NCI-H1694 (cell line): ENCODE measurements at places on chromosomes 13 and 19.

DNA sequence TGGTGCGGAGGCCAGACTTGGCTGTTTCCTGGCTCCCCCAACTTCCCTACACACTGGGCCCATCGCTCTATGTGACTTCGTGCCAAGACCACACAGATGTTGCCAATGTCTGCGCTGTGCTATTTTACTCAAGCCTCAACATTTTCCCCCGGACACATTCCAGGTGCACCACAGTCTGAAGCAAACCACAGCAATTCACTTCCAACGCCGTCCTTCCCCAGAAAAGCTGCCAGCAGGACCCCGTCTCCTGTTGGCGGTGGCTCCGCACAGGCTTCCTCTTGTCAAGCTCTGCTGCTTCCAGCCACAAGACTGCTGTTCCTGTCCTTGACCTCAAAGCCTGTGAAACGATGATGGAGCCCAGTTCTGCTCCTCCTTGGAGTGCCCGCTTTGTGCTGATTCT, 100.7 kb downstream of the CRYL1 start:
- no peak for DNase-seq

GRCh38 chr19:54660964-54661363, 1.8 kb upstream of the LILRB4 start:
- DNase-seq, result no peak

- peak; percentile 64 for DNase-seq
These were observed 44.5 kb upstream of the GTF3A start for GRCh38 chr13:27379694-27380641.

DNA sequence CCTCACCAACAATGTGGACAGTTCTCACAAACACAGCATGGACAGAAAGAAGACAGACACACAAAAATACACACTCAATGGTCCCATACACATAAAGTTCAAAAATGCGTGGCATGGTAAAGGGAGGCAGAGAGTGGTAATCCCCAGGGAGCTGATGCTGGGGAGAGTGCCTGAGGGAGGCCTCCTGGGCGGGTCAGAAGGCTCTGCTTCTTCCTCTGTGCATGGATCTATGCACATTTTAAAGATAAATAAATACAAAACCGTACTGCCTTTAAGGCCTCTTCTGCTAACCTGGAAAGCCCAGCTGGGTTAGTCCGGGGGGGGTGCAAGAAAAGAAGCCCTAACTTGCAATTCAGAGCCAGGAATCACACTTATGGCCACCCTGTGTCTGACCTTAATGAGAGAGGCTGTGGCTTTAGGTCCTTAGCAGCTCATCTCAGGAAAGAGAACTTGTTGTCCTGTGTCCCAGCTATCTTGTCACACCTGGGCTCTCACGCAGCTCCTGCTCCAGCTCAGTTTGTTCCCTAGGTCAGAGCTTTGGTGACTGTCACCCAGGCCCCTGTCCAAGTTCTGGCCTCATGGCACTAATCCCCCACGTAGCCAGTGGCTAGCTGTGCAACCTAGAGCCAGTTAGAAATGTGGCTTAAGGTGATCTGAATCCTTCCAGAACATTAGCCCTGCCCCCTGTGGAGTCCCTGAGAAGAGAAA, 28.5 kb downstream of the POP4 start:
- no peak for DNase-seq

DNA sequence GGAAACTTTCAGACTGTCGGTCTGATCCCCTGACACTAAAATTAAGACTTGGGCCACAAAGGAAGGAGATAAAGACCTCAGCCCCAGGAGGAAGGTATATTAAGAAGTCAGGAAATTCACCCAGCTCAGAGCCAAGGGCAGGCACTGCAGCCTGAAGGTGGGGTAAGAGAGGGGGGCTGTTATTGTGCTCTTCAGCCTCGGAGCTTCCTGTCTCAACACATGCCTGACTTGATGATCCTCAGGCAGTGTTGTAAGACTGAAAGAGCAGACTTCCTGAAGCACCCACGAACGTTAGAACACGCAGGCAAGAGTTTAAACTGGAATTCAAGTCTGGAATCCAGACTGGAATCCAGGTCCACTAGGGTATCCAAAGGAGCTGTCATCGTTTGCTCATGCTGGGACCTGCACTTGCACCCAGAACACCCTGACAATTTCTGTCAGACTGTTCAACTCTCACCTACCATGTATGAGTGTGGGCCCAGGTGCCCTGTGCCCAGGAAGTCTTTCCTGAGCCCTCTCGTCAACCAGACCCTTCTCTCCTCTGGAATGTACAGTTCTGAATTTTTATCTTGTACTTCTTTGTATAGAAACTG, 10.7 kb upstream of the FLT1 start:
- DNase-seq, result no peak

DNA sequence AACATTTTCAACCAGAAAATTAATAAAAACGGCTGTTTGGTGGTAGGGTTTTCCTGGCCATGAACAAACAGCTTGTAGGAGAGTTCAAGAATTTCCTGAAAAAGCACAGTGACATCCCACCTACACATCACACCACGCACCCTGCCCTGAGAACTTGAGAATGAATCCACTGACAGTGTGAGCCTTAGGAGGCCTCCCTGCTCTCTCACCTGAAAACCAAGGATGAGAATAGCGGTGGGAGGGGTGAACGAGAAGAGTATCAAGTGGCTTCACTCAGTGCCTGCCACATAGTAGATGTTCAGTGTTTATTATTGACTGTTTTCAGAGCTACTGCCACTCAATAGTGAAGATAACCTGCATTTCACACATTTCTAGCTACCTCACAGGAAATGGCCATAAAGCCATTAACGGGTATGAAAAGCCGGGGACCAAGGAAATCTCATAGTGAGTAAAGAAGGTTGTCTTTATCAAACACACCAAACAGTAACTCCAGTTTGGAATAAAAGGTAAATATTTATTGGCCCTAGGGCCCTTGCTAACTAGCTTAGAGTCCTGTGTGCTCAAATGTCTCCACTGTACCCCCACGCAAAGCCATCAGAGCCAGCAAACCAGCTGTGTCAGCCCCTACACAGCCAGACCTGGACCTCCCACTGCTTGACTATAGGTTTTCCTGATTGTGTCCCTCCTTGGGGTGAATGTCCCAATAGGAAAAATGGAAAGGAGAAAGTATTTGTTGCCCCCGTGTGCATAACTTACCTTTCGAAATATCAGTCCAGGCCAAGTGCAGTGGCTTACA, 40.6 kb downstream of the TPT1 start:
- no peak for DNase-seq

GRCh38 chr19:39160523-39160861, 34.9 kb downstream of the PAK4 start:
- no peak for DNase-seq

GRCh38 chr13:21938636-21939035, 267.8 kb downstream of the FGF9 start:
- no peak for DNase-seq

DNA sequence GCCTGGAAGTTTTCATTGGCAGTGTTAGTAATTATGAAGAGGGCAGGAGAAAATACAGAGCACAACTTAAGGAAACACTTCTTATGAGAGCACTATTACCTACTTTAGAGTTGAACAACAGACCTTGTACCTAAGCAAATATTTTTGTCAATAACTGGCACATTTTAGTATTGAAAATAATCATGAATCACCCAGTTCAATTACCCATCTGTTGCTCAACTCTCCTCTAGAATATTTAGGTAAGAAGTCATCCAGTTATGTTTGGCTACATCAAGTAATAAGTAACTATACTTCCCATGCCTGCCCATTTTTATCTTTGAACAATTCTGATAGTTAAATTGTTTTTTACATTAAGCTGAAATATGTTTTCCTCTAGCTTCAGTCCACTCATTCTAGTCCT, 893.4 kb downstream of the DIAPH3 start:
- DNase-seq, result no peak

DNA sequence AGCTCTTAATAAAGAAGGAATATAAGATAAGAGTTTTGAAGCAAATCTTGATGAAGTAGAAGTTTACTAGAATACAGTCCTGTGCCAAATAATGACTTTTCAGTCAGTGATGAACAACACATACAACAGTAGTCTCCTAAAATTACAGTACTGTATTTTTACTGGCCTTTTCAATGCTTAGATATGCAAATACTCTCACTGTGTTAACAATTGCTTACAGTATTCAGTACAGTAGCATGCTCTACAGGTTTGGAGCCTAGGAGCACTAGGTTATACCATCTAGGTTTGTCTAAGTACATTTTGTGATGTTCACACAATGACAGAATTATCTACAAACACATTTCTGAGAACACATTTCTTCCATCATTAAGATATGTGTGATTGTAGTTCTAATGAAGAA, 316.7 kb upstream of the KLHL1 start:
- DNase-seq, result no peak

- no peak for DNase-seq
These were observed 626.1 kb downstream of the DACH1 start for GRCh38 chr13:71240911-71241310.

DNA sequence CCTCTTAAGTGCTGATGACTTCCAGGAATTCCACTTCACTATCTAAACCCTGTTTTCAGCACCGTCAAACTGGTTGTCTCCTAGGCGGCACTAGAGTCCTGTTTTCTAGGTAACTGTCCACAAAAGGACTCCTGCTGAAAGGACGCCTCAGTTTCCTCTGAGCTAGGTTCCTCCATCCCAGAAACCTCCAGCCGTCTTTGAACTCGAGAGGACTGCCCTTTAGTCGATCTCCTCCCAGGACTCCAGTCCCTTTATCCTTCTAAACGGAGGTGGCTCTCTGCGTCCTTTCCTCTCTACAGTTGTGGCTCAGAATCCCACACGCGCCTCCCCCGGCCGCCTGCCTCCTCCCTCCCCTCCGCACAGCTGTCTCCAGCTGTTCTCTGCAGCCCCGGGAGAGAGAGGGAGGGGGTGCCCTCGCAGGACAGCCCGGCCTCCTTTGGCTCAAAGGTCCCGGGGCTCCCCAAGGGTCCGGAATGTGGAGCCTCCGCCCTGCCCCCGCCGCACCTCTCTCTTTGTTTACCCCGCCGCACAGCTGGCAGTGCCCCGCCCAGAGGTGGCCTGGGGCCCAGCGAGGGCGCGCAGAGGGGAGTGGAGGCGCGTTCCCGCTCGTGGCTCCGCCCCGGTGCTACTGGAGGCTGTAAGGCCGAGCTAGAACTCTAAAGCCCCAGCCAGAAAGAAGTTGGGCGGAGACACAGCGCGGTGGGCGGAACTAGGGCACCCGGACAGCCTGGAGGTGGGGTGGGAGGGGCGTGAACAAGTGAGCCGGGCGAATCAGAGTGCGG, 2.4 kb downstream of the LTBP4 start:
- peak; percentile 96 for DNase-seq

GRCh38 chr13:26759907-26760831, at the start of gene GPR12:
Gene GPR12, minus strand, starts transcription at chr13:26760786. Its CDS starts 959 bp downstream, at chr13:26759827.
- no peak for DNase-seq

- no peak for DNase-seq
These were observed 617 bp upstream of the IQCN start for GRCh38 chr19:18274781-18275356.

GRCh38 chr13:97459215-97459777, 25.3 kb downstream of the RAP2A start:
- DNase-seq, result no peak

- no peak for DNase-seq
These were observed 3.4 kb upstream of the EBI3 start for GRCh38 chr19:4225885-4226284.

- DNase-seq, result no peak
These were observed 6.7 kb downstream of the NAPSA start for GRCh38 chr19:50358483-50359327.

DNA sequence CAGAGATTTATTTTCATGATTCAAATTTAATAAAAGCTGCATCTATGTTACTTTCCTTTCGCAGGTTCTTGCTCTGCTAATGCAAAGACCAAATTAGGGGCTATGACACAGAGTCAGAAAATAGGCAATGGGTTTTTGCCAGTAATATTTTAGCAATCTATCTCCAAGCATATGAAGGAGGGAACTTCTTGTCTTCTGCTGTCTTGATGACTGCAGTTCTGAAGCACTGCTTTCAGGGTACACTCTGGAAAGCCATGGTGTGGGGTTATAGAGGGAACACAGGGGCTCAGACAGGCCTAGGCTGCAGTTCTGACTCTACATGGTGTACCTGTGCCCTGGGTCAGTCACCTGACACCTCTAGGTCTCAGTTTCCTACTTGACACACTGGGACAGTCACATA, 263.4 kb downstream of the DNAJC15 start:
- no peak for DNase-seq

DNA sequence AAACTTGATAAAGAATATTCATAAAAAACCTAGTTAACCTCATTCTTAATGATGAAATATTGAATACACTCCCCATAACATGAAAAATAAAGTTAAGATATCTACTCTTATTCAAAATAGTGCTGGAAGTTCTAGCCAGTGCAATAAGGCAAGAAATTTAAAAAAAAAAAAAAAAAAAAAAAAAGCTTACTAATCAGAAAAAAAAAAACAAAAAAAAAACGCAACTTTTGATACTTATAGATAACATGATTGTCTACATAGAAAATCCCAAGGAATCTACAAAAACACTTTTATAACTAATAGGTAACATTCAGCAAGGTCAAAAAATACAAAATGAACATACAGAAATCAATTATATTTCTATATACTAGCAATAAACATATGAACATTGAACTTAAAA, 515.6 kb downstream of the UQCRFS1 start:
- DNase-seq, result no peak

- DNase-seq, result no peak
These were observed 30.5 kb downstream of the TNFSF14 start for GRCh38 chr19:6639439-6639838.

GRCh38 chr19:35251456-35251855, 2.7 kb downstream of the LSR start:
- DNase-seq, result no peak

DNA sequence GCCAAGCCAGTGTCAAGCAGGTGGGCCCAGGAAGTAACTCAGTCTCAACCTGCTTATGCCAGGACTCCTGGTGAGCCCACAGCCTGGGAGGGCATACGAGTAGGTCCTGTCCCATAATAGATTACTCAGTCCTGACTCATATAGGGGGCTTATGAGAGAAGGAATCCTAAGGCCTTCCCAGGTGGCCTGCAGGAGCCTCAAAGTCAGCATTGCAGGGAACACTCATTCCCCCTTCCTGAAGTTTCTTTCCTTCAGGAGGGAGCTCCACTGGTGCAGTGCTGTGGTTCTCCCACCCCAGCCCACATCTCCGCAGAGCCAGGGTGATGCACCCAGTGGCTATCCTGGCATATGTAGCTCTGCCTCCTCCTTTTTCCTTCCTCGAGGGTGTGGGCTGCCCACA, 137.3 kb downstream of the ZIC5 start:
- DNase-seq, result no peak

- DNase-seq, result peak; percentile 5
These were observed 654 bp downstream of the ZNF579 start for GRCh38 chr19:55579766-55580621.

DNA sequence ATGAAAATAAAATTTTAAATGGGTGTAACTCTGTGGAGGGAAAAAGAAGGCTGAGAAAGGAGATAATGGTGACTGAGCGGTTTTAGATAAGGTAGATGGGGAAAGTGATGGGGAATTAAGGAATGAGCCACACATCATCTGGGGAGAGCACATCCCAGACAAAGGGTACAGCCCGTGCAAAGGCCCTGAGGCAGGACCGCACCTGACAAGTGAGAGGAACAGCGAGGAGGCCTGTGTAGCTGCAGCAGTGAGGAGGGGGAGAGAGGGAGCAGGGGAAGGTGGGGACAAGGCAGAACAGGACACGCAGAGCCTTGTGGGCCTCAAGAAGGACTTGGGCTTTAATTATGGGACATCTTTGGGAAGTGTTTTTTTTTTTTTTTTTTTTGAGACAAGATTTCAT, 1.8 kb upstream of the CELF5 start:
- DNase-seq, result no peak
